Ureter (tissue), 1 donor: ENCODE measurements at places on chromosomes 1 and 21. TPM values are rescaled to one million over a fixed set of nuclear protein-coding genes. Genes with fewer than 3 reads are reported as not detected.

Gene ADGRL4
- total RNA-seq, result 31.7 TPM

Gene ATP1A4
- total RNA-seq, result 16.5 TPM

Gene NBPF15
- total RNA-seq, result 42.4 TPM

Gene OLFML3
- 43.5 TPM for total RNA-seq

Gene HHIPL2
- 0.62 TPM for total RNA-seq

Gene RPTN
- total RNA-seq, result not detected

- DNase-seq, result no peak
Measured at GRCh38 chr1:50422946-50423669, at the start of gene DMRTA2. DMRTA2 (minus strand) TSS chr1:50423443; CDS start chr1:50421536, 1,907 bp downstream.

- DNase-seq, result no peak
Measured at GRCh38 chr1:2053217-2053616, 3.0 kb downstream of the PRKCZ start.

DNA sequence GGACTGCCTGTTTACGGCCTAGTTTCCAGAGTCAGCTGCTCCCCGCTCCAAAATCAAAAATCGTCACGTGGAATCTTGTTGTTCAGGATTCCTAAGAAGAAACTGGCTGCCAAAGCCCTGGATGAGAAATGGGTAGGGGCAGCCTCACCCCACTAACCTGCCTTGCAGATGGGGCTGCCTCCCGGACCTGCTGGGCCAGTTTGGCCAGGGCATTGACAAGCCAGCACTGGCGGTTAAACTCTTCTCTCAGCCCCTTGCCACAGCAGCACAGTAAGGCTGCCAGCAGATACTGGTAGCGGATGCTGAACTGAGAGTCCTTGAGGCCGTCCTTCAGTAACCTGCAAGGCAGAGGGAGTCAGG, 31.6 kb upstream of the PPP1R15B start:
- peak; percentile 90 for DNase-seq

- no peak for DNase-seq
Measured at GRCh38 chr1:240612811-240613210, 856 bp upstream of the GREM2 start.

- DNase-seq, result no peak
Measured at GRCh38 chr1:85579622-85580021, 939 bp upstream of the CCN1 start.
